ENCODE measurements at places on chromosomes 3 and 15.

DNA sequence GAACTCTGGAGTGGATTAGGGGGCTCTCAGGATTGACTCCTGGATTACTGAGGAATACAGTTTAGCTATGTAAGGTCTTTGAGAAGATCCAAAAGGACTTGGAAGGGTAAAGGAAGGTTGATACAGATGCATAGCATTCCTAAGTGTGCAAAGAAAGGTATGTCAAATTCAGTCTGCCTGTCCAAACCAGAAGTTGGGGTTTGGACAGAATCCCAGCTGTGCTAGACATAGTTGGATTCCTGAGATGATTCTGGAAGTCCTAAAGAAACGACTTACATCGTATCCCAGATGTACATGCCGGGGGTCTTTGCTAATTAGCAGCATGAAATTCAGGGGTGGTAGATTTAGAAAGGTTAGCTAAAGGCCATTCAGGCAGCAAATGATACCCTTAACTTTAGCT is 97.7 kb upstream of the TSPAN3 start:
- DNase-seq: no peak

GRCh38 chr3:102790747-102791325 is 356.0 kb downstream of the ZPLD1 start:
- DNase-seq: no peak

DNA sequence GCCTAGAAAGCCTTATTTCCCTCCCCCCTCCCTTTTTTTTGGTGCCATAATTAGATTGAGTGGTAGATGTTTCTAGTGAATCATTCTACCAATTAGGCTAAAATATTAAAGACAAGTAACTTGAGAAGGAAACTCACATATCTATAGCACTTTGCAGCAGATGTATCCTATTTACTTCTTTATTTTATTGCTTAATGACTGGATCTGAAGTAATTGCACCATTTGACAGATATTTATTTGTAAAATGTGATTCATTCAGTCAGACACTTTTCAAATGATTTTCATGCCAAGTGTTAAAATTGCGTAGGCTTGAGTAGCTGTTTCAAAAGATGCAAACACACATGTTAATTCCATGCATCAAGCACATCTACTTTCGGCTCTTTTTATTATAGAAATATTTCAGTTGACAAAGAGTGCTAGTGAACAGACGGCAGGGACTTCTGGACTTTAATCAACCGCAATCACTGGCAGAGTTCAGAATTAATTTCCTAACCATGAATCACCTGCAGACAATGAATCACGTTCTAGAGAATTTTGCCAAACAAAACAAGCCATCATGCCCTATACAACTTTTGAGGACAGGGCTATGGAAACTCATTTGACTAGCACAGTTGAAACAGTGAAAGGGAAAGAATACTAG is 636.8 kb downstream of the MECOM start:
- DNase-seq: peak; percentile 62

DNA sequence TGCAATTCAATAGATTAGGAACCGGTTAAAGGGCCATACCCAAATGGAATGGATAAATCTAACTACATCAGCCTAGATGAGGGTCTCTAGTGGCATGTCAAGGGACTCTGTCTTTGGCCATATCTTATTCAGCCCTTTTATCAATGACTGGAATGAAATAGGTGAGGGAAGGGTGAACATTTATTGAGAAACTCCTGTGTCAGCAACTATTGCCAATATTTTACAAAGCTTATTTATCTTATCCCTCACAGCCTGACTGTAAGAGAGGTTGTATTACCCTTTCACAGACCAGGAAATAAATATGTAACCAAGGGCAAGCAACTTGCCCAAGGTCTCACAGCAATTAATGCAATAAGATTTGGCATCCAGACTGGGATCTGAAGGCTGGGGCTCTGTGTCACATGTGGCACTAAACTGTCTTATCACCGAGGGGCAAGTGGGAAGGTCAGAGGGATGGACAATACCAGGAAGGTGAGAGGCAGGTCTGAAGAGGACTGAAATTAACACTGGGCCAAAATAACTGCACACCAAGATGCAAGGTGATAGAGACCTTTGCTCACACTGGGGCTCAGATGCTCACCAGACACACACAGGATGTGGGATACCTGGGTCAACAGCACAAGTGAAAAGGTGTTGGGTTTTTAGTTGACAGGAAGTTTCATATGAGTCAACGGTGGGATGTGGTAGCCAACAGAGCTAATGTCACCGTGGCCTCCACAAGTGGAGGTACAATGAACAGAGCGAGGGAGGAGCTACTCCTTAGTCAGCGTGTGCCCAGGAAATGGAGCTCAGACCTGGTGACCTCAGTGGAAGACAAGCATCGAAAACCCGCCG is 261.3 kb downstream of the RPLP1 start:
- DNase-seq: no peak

- DNase-seq: no peak
These were observed 23.8 kb downstream of the CYFIP1 start for GRCh38 chr15:22956257-22956977.

GRCh38 chr3:126549861-126550487 is 8.8 kb downstream of the C3orf22 start:
- no peak for DNase-seq

DNA sequence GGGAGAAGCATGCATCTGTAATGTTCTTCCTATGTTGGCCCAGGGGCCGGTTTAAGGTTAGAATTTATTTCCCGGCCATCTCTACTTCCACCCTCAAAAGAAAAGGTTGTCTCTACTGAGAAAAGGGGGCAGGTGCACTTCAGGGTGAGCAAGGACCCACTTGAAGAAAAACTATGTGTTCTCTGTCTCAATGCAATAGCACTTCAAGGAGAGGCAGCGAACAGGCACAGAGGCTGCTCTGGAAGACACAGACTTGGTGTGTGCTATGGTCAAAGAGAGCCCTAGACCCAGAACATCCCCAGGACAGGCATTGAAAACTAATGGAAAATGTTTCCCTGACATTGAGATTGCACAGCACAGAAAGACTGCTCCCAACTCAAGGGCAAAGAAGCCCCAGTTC is 7.6 kb downstream of the MINDY4B start:
- DNase-seq: no peak

Measured in kidney capillary endothelial cell (primary cell).